ENCODE measurements at places on chromosomes 3 and 15.

DNA sequence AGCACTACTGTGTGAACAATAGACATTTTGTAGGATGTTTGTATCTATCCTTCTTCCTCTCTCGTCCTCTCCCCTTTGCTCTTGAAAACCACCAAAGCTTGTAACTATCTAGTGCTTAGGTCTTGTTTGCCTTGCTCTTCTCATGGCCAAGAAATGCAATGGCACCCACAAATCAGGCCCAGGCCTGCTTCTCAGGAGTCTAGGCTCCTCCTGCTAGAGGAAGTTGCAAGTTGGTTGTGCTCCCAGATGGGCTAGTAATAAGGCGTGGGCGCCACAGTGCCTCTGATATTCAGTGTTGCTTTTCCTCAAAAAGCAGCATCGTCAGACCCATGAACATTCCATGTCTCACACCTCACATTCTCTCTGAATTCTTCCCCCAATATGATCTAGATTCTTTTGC is 28.7 kb downstream of the ZNF385D start:
- DNase-seq, result no peak

- DNase-seq, result no peak
Observed at GRCh38 chr15:75721923-75722870, 9.5 kb upstream of the CSPG4 start.

DNA sequence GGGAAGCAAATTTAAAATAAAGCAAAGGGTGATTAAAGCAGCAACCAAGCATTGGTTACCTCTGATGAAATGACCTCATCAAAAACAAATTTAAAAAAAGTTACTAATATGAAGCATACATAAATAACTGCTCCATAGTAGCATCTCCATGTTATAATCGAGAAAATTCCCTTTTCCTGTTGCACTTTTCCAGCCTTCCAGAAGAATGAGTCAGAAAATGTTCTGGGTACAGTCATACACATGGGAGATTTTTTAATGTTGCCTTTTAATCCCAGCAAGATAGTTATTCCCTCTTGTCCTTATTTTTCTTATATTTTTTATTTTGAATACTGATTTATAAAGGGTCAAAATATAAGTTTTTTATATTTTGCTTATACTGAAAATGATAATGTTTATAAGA is 2.6 kb upstream of the TMCO5A start:
- no peak for DNase-seq

DNA sequence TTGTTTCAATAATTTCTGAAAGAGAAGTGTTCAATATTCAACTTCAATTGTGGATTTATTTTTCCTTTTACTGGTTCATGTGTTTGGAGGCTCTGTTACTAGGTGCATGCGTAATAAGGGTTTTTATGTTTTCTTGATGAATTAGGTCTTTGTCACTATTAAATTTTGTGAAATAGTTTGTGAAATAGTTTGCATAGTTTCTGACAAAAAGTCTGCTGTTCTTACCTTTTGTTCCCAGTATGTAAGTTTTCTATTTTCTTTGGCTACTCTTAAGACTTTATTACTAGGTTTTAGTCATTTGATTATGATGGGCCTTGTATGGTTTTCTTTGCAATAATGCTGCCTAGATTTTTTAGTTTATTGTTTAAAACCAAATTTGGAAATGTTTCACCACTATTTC is 38.0 kb downstream of the MEF2A start:
- DNase-seq, result no peak
